D341Med (cell line): ENCODE measurements at places on chromosomes 5 and 9.

DNA sequence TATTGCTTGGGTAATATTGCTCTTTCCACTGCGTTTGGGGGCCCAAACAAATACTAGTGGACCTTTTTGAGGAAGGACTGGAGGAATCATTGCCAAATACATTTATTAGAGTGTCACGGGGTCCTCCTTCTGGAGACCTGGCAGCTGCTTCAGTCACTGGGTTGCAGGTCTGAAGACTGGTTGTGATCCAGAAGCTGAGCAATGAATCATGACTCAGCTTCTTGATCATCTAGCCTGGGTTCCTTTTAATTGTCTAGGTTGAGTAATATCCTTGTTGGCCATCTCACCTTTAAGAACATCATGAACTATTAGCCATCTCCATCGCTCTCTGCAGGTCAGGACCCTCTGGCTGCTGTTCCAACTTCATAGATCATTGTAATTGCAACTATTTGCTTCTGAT lies 15.4 kb upstream of the UBAP1 start:
- no peak for DNase-seq

DNA sequence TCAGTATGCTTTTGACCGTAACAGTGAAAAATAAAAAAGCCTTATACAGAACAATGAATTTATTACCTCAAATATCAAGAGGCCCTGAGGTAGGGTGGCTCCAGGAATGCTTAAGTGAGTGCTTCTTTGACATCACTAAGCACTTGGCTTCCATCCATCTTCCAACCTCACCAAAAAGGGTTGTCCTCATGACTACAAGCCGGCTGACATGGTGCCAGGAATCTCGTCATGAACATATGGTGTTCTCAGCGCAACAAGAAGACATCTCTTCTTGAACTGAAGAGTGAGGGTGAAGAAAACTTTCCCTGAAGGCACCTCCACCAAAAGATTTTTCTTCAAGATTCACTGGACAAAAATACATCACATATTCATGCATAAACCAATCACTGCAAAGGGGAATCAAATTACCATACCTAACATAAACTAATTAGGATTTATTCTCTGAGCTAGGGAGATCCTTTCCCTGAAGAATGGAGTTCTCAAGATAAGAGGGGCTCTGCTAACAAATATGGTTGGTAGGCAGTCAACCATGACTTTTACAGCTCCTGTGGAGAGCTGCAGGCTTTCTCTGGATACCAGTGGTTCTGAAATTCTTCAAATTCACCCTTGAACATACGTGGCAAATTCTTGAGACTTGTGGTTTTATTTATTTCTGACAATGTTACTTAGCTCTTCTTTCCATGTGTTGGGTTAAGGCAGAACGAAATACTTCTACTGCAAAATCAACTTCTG lies 49.5 kb downstream of the AGXT2 start:
- DNase-seq, result no peak

- no peak for DNase-seq
Observed at GRCh38 chr9:36091026-36091953, 45.2 kb upstream of the GLIPR2 start.

DNA sequence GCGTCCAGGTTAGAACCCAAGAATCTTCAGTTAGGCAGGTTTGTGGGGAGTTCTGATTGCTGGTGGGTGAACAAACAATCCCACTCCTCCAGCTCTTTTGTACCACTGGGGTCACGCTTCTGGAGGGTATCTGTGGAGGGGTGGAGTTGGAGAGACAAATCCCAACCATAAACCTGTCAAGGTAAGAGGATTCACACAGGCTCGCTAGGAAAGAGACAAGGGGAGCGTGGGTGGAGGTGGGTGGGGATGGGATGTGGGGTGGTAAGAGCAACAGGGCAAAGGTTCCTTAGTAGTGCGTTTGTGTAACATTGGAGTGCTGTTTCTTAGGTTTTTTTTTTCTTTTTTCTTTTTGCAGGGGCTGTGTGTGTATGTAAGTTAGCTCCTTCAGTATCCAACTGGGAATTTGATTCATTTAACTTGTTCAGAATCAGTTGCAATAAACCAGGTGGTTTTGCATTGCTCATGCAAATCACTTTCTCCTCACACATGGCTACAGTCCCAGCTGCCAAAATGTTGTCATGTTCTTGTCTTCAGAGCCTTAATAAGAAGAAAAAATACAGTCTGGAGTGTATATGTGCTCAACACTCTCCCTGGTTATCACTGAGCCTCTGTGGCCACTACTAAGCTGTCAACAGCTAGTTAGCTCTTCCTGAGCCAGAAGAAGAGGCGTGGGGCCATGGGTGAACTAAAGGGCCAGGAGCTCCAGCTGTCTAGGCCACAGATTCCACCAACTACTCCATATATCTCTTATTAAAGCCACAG lies 164.0 kb upstream of the RAD23B start:
- DNase-seq, result no peak

DNA sequence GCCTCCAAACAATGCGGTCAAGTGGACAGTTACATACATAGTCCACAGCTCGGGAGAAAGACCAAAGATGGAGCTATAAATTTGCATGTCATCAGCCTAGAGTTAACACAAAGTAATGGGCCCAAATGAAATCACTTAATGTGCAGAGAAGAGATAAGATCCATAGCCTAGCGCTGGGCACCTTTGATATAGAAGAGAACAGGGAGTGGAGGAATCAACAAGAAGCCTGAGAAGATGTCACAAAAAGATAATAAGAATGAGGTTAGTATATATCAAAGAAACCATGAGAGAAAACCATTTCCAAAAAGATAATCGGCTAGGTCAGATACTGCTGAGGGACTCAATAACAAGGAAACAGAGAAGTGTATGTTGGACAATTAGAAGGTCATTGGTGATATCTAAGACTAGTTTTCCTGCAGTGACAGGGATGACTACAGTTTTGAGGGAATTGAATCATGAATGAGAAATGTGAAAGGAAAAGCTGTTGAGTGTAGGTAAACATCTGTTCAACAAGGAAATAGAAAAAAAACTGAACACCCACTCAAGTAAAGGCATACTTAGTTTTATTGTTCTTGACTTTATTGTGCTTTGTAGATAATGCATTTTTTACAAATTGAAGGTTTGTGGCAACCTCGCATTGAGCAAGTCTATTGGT lies 68.7 kb upstream of the CDH6 start:
- DNase-seq, result no peak

DNA sequence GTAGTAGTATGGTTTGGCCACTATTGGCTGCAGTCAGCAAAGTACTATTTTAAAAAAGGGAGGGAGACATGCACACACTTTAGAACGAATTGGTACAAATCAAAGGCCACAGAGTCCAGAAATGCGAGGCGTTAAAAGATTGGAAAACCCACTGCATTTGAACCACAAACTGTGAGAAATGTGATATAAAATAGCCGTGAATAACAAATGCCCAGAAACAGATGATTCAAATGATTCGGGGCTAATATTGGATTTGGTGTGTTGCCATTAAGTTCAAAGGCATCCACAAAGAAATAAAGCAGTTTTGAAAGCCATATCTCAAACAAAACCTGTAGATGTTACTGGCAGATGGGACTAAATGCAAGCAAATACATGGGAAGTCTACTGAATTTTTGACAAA lies 140.9 kb upstream of the HMHB1 start:
- no peak for DNase-seq

- DNase-seq, result no peak
Observed at GRCh38 chr5:32020271-32020670, 153.8 kb downstream of the GOLPH3 start.

GRCh38 chr5:172418862-172419814 lies 35.2 kb downstream of the SH3PXD2B start:
- no peak for DNase-seq
